ENCODE measurements at places on chromosomes 16 and 17.
A peak's percentile ranks its signal among the peaks of the same experiment; 100 is the strongest.

- no peak for DNase-seq
Measured at GRCh38 chr17:43809121-43809520, 23.8 kb downstream of the MPP3 start.

- no peak for DNase-seq
Measured at GRCh38 chr17:77161953-77162352, 21.2 kb downstream of the SEC14L1 start.

- DNase-seq: no peak
Measured at GRCh38 chr17:77429369-77429968, 288.7 kb downstream of the SEC14L1 start.

DNA sequence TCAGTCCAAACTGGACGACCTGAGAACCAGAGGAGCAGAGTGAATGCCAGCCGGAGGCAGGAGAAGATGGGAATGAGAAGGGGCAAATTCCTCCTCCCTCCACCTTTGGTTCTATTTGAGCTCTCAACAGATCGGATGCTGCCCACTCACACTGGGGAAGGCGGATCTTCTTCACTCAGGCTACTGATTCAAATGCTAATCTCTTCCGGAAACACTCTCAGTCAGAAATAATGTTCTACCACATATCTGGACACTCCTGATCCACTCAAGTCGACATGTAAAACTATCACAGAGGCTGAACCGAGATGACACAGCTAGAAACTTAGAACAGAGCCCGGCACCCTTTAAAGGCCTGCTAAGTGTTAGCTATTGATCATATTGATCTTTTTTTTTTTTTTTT lies 57.4 kb upstream of the GRIN2A start:
- DNase-seq: no peak

GRCh38 chr17:61212655-61213054 lies 187.0 kb upstream of the TBX2 start:
- no peak for DNase-seq

DNA sequence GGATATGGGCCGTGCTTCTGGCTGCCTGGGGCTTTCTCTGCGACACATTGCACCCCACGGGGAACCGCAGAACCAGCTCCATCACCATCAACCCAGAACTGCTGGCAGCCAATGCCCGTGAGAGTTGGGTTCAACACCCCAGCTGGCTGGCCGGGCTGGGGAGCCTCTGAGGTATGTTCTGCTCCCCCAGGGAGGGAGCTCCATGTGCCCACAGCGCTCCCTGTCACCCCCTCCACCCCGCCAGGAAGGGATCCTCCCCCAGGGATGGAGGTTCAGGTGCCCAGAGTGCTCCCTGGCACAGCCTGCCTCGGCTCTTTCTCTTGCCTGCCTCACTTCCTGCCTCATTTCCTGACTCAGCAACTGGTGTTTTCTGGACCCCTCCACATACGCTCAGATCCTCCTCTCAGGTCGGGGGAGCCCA lies 24.2 kb upstream of the MPRIP start:
- no peak for DNase-seq

DNA sequence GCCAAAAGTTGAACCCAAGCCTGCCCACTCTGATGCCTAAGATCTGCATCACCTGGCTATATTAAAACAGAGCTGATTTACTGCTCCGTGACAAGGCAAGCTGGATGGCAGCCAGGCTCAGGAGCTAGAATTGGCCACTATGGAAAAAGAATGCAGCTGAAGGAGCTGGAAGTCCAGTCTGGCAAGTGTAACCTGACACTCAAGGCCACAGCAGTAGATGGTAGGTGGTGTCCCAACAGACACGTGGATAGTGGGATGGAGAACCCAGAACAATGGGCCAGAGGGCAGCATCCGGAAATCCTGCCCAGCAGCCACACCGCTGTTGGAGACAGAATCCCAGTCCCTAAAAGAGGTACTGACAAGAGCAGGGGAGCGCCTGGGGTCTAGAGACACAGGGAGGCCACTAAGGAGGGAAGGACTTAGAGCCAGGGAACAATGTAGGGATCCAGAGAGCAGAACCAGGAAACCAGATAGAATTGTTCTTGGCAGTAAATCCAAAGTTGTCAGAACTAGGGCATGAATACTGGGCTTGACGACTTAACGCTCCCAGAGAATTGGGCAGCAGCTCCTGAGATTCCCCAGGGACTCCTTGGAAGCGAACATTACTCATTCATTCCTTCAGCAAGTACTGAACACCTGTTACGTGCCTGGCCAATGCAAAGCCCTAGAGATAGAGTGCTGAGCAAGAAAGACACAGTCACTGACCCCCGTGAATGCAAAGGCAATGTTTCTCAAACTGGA lies 85.7 kb downstream of the CDYL2 start:
- no peak for DNase-seq

- peak; percentile 78 for DNase-seq
Measured at GRCh38 chr17:44210342-44211192, 8.9 kb downstream of the UBTF start.

- no peak for DNase-seq
Measured at GRCh38 chr17:3888343-3889171, 4.3 kb downstream of the CAMKK1 start.

DNA sequence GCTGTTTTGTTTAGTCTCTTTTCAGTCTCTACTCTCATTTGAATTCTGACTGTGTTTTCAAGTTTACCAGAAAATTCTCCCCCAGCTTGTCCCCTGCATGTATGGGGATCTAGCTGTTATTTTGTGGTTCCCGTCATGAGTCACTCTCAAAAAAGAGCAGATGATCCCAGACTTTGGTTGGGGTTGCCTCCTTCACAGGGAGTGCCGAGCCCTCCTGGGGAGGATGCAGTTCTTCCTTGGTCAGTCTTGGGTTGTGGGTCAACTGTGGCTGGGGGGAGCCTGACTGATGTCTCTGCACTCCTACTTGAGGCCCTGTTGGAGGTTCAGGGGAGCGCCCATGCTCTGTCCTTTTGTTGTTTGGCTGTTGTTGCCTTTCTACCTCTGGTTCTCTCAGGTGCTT lies 37.7 kb downstream of the EPN2 start:
- DNase-seq: no peak

Measured in neuronal stem cell (in vitro differentiated cells).